Ecto neural progenitor cell (in vitro differentiated cells): ENCODE measurements at places on chromosomes 7 and 10.

GRCh38 chr7:36449685-36450084 lies 60.0 kb downstream of the ANLN start:
- DNase-seq: no peak

GRCh38 chr10:103757531-103758293 lies 97.7 kb downstream of the SH3PXD2A start:
- DNase-seq: no peak

DNA sequence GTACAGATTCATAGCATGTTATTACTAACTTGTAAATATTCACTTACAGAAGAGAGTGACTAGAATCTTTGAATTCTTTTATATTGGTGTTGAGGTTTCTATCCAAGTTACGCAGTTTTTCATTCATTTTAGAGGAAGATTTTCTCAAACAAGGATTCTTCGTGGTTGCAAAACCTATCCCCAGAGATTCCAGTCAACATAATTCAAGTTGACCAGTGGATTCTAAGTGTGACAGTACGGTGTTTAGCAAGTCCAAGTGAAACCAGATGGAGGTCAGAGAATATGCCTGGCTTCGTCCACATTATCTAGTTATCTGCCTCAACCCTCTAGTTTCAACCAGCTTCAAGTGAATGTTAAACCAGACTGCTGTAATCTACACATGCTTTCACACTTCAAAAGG lies 131.9 kb downstream of the SDK1 start:
- DNase-seq: no peak

- no peak for DNase-seq
These were observed 2.0 kb downstream of the MRPL43 start for GRCh38 chr10:100985336-100985735.

- DNase-seq: no peak
These were observed 43.4 kb downstream of the SH3PXD2A start for GRCh38 chr10:103812004-103812403.

DNA sequence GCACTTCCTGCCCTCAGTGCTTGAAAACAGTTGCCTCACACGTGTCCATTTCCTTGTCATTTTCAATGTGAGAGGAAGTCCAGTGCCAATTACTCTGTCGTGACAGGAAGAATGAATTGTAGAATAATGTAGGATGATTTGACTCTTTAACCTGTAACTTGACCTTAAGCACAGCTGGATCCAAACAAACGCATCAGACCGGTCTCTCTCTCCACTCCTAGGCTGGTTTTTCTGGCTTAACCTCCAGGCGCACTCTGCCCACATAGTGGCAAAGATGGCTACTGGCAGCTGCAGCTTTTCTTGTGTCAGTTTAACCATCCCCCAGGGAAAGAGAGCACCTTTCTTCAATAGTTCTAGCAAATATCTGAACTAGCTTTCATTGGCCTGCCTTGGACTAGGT lies 29.4 kb upstream of the PNLIPRP3 start:
- no peak for DNase-seq

DNA sequence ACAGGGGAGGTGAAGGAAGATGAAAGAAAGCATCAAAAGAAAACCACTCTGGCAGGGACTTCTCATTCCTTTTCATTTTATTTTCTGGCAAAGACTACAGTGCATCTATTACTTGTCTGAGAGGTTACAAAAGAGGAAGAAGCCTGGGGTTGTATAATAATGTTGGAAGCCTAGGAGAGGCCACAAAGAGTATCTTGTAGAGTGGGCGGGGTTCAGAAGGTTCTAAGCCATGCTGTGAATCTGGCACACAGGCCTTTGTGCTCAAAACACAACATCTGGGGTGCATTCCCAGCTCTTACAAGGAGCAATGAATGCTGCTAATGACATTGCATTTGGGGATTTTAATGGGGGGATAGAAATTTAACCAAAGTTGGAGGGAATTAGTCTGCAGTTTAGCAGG lies 49.4 kb downstream of the MRPL32 start:
- no peak for DNase-seq

DNA sequence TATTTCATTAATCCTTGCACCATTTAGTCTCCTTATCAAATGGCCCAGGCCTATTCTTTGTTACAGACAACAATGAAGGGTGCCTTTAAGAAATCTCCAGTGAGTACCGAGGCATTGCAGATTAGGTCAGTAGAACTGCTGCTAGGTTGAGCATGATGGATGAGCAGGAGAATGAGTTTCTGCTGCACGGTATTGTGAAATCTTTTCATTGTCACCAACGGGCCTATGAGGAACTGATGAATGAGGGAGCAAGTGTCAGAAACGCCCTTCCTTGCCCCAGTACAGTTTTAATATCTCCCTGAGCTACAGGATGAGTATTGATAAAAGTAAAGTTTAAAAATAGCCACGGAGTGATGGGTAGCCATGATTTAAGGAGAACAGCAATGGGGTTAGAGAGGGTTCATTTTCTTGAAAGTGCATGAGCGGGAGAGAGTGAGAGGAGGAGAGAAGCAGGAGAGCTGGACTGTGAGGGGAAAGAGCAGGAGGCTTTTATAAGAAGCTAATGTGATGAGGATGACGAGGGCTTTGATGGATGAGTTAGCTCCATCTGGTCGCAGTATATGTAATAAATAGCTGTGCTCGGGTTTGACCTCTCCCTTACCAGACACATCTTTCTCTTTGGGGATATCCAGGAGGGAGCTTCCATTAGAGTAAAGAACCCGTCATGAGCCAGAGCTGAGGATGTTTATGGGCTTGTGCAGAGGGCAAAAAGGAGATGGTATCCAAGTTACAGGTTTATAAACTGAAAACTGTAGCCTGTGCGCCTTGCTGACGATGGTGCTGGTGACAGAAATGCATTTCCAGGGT lies 526.1 kb downstream of the LRMDA start:
- no peak for DNase-seq

DNA sequence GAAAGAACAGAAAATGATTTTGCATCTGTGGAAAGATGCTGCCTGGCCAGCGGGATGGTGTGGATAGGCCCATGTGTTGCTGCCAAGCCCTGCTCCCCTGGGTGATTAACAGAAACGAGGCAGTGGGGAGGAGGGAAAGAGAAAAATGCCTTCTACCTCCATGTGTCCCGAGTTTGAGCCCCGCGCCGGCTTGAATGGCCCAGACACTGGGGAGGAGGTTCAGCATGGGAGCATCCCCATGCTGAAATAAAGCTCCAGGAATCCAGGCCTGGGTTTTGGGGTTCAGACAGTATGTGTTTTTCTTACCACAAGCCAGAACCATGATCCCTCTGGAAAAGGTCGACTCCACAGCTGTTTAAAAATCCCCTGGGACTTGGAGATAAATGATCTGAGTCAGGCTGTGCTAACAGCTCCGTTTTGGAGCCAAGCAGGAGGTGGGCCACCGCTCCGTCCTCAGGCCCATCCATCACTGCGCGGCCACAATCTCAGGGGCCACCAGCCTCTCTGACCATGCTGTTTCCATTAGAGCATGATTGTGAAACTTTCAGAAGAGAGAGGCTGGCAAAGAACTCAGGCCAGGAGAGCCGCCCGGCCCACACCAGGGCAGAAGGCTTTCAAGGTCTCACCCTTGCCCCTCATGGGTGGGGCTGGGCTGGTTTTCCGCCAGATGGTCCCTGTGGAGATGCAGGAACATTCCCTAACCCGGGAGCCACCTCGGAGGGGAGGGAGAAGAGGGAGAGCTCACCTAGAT lies 299.7 kb downstream of the ZEB1 start:
- DNase-seq: no peak

- DNase-seq: no peak
These were observed 330.1 kb downstream of the GRID1 start for GRCh38 chr10:86036544-86036831.

DNA sequence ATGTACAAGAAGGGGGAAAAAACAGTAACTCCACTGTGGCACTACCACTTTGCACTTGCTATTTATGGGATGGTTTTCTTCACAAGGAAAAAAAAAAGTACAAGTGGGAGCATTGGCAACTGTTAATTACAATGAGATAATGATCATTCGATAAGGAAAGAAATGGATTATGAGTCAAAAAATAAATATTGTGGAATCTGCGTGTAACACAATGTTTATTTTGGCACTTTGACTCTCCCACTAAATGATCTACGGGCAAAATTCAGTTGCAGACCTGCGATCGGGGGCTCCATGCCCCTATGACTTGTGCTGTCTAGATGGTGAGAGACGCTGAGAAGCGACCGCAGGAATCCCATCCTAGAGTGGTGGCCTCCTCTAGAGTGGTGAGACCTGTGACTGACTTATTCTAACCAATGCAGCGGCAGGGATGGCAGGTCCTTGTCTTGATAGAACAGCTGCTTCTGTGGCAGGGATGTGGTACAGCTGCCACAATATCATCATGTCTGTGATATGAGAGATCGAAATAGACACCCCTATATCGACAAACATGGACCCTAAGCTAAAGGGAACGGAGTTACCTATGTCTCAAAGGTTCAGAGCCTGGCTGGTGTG lies 345.0 kb upstream of the KLF6 start:
- no peak for DNase-seq

DNA sequence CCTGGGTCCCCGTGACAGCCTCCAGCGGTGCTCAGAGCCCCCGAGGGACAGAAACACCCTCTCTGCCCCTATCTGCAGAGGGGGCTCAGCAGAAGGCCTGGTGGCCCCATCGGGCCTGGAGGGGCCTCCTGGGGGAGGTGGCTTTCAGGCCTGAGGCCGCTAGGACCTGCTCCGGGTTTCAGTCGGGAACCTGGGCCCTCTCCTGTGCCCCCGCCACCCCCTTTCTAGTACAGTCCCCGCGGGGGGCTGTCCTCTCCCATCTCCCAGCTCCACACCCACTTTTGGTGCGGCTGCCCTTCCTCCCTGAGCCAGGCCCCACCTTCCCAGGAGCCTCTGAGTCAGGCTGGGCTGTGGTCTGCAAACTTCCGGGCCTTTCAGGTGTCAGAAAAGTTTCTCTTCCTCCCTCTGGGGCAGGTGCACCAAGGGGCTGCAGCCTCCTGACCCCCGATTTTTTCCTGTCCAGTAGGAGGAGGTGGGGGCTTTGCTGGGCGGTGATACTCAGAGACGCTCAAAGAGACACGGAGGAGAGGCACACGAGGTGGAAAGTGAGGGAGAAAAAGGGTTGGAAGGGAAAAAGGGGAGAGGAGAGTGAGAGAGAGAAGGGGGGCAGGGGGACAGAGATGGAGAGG lies 692 bp downstream of the CARD11 start:
- no peak for DNase-seq

DNA sequence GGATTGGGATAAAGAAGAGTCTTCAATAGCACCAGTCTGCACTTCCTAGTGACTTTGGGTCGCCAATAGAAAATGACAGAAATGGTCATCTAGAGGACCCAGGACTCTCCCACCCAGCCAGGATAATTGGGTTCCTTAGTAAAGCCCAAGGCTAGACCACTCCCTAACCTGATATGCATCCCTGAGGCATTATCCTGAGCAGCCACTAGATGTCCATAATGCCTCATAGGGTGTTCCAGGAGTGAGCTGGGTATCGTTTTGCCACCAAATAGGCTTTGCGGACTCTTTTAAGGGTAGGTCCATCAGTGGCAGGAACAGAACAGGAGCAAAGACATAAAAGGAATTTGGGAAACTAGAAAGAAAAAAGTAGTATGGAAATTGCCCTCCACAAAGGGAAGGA lies 4.5 kb upstream of the LRRC4 start:
- DNase-seq: no peak

DNA sequence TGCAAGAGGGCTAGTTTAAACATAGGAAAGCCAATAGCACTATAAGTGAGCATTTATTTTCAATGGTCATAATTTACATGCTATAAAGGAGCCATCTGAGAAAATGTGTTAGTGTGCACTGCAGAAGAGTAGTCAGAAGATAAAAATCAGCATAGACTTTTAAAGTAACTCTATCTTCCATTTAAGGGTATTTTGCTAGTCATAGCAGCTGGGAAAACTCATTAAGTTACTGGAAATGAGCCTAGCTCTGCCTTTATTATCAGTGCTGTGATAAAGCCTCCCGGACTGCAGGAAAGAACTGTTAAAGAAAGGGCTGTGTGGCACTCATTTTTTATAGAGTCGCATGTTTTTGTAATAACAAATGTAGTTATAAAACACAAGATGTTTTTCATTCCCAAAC lies 825.8 kb upstream of the POM121L12 start:
- no peak for DNase-seq

DNA sequence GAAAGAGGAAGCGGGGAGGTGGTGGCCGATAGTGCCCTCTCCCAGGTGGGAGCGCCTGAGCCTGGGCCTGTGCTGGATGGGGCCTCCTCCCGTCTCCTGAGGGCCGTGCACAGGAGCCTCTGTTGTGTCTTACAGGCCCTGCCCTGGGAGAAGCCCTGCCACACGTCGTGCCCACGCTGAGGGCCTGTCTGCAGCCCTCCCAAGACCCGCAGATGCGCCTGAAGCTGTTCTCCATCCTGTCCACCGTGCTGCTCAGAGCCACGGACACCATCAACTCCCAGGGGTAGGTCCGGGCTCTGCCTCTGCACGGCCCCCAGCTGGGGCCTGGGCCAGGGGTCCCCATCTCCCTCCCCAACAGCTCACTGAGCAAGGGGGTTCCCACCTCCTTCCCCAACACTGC lies 43.3 kb upstream of the PRKAR1B start:
- DNase-seq: no peak

GRCh38 chr7:44636041-44636584 lies 29.7 kb downstream of the OGDH start:
- no peak for DNase-seq
